ENCODE measurements at places on chromosomes 1 and 21. TPM values are rescaled to one million over a fixed set of nuclear protein-coding genes. Genes with fewer than 3 reads are reported as not detected.

DNA sequence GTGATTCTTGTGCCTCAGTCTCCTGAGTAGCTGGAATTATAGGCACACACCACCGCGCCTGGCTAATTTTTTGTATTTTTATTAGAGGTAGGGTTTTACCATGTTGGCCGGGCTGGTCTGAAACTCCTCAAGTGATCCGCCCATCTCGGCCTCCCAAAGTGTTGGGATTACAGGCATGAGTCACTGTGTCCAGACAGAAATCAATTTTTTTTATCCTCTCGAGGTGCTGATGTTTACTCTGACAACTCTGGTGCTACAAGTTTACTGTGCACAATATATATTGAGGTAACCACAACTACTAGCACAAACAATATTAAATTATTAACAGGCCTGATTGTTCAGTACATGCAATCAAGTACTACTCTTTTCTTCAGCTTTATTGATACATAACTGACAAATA lies 39.7 kb downstream of the F13B start:
- no peak for DNase-seq

GRCh38 chr1:67058761-67059160 lies 4.8 kb upstream of the SLC35D1 start:
- no peak for DNase-seq

- no peak for DNase-seq
These were observed 35.6 kb upstream of the PUM1 start for GRCh38 chr1:31101147-31101502.

DNA sequence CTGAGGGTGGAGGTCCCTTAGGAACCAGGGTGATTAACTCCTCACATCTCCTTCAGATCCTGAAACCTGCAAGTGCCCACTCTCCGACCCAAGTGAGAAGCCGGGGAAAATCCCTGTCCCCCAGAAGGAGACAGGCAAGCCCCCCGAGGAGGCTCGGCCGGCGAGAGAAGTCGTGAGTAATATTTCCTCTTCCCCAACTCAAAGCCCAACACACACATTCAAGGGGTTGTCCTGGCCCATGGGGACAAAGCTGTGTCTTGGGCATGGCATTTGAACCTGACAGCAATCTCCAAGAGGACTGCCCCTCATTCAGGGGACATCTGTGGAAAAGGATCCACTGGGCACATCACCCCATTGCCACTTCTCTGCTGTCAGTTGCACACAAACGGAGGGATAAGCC lies 23.6 kb downstream of the VASH2 start:
- DNase-seq, result no peak

- DNase-seq, result no peak
These were observed 50.4 kb downstream of the SNRPE start for GRCh38 chr1:203911806-203912205.

GRCh38 chr1:19029191-19030085 lies 73.0 kb upstream of the IFFO2 start:
- DNase-seq, result no peak

GRCh38 chr1:230876660-230877059 lies 8.3 kb upstream of the C1orf198 start:
- no peak for DNase-seq

- DNase-seq, result no peak
These were observed 181.4 kb upstream of the ETV3 start for GRCh38 chr1:157319567-157319966.

GRCh38 chr1:186888367-186888766 lies 59.6 kb downstream of the PLA2G4A start:
- DNase-seq, result no peak

- no peak for DNase-seq
These were observed 66.0 kb upstream of the EFHD2 start for GRCh38 chr1:15343729-15344128.

- DNase-seq, result no peak
These were observed 2.2 kb upstream of the PDZK1IP1 start for GRCh38 chr1:47191940-47192457.

DNA sequence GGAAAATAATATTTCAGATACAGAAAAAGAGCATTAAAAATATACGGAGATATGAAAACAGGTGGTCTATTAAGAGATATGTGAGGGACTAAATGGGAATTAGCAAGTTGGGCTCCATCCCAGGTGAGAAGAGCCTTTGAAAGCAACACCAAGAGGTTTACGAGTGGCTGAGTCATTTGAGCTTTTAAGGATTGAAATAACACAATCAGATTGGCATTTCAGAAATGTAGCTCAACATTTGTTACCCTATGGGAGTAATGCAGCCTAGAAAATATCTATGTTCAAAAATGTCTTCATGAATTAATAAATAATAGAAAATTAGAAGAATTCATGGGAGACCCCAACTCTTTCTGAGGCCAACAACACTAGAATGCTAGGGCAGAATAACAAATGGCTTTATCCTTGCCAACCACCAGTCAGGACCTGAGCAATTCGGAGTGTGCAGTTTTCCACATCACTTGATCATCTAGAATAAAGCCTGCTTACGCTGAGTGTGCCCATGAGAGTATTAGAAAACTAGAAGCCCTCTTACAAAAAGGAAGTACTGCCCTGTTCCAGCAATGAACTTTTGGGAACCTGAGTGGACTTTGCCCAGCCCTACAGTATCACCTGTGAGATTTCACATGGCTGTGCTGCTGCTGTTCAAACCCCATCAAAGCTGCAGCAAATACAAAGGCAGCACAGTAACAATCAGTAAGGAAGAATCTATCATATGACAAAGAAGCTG lies 538.0 kb upstream of the CAMK1G start:
- no peak for DNase-seq

- DNase-seq, result no peak
These were observed 28.7 kb downstream of the FMO2 start for GRCh38 chr1:171213559-171214454.

DNA sequence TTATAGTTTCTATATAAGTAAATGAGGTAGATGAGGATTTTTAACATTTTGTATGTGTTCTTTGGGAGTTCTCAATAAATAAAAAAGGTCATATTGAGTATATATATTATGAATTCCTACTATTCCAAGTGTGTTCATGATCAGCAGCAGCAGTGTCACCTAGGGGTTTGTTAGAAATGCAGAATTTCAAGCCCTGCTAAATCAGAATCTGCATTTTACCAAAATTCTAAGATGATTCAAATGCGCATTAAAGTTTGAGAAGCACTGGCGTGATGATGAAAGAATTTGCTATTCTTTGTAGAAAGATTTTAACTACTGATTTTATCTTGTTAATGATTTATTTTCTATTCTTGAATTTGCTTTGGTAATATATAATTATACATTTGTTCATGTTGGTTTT lies 28.7 kb downstream of the F3 start:
- DNase-seq, result no peak

DNA sequence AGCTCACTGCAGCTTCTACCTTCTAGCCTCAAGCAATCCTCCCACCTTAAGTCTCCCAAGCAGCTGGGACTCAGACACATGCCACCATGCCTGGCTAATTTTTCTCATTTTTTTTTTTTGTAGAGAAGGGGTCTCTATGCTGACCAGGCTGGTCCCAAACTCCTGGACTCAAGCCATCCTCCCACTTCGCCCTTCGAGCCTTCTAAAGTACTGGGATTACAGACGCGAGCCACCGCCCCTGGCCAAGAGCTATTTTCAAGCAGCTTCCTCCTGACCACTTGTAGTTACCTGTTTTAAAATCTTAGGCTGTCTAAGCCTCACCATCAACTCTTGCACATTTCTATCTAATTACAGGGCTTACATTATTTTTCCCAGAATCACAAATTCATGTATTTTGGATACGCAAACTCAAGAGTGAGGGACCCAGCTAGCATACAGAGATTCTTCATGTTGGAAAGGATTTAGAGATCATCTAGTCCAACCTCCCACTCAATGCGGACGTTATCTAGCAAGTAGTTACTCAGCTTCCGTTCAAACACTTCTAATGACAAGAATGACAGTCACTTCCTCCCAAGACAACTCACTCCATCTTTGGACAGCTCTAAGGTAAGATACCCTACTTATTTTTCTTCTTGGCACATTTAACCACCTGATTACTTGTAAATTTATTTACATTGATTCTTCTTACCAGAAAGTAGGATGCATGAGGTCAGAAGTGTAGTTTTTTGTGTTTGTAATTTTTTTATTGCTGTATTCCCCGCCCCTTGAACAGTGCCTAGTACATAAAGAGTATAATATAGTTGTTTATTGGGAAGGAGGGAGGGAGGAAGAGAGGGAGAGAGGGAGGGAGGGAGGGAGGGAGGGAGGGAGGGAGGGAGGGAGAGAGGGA lies 65.4 kb downstream of the LUZP1 start:
- no peak for DNase-seq

DNA sequence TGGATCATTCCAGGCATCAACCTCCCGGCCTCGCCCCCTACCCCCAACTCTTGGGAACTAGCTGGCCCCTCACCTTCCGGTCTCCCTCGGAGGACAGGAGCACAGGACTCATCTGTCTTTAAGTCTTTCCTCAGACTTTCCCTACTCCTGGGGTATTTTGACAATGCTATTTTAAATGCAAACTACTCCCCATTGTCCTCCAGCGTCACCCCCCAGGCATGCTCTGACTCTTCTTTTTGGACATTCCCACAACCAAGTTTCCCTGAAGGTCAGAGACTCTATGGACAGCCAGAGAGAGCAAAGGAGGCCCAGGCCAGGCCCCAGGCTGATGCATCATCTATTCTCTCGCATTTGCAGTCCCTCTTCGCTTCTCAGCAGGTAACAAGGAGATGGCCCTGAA lies 424.3 kb downstream of the PCP4 start:
- no peak for DNase-seq

TNFRSF14 gene
- 148 TPM for total RNA-seq

SPRR1A gene
- not detected for total RNA-seq

MNDA gene
- 14.2 TPM for total RNA-seq

PADI2 gene
- total RNA-seq, result 9.9 TPM

SLAMF7 gene
- 119 TPM for total RNA-seq

All from activated B cell treated with CpG ODN at 0.5 μM for 24 hours (primary cell).